ENCODE measurements at places on chromosomes 11 and 22.

DNA sequence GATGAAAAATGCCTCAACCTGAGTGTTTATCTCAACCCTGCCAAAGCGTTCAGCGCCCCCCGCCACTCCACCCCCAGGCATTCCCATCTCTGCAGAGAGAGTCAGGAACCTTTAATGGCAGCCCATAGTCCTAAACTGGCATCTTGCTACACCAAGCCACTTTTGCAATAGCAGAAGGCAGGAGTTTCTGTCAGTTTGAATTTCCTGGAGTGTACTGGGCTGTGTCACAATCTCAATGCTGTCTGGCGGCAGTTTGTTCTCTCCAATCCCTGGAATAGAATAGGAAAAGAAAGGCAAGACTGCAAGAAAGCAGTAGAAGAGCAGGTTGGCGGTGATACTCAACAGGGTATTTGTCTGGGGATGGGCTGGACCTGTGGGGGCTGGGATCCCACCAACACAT lies 32.9 kb upstream of the FLI1 start:
- peak; percentile 38 for DNase-seq

DNA sequence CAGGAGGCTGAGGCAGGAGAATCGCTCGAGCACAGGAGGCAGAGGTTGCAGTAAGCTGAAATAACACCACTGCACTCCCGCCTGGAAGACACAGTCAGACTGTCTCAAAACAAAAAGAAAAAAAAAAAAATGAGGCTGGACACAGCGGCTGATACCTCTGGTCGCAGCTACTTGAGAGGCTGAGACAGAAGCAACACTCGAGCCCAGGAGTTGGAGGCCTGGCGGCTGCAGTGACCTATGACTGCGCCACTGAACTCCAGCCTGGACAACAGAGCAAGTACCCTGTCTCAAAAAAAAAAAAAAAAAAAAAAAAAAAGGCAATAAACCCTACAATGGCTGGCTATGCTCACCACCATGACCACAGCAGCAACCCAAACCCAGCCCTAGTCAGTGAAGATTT lies 11.0 kb downstream of the NAP1L4 start:
- DNase-seq: no peak

GRCh38 chr11:68979931-68980775 lies 633 bp downstream of the MRGPRD start:
- DNase-seq: no peak

DNA sequence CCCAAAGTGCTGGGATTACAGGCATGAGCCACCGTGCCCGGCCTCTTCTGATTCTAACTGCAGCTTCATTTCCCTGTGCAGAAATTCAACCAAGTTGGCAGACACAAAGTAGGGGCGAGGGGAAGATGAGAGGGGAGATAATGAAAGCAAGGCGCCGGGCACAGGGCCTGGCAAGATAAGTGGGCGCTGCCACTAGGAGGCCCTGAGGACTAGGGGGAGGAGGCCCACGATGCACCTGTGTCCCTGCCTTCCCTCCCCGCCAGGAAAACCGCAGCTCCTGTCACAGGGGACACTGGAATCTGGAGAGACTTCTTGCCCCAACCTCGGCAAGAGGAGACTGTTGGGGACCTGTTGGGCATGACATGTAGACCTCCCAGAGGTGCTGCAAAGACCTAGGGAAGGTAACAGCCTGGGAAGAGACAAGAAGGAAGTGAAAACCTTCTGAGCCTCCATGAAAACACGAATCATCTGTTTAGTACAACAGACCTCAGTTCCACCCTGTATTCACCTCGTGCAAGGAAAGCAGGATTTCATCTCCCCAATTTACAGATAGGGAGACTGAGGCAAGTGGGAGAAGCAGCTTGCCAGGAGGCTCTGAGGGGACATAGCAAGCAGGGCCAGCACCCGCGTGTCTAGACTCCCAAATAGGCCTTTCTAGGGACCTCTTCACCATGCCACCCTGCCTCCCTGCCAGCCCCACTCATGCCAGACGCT lies 3.1 kb upstream of the LGALS1 start:
- DNase-seq: peak; percentile 68

GRCh38 chr11:76810151-76810853 lies 27.1 kb downstream of the TSKU start:
- DNase-seq: peak; percentile 75

DNA sequence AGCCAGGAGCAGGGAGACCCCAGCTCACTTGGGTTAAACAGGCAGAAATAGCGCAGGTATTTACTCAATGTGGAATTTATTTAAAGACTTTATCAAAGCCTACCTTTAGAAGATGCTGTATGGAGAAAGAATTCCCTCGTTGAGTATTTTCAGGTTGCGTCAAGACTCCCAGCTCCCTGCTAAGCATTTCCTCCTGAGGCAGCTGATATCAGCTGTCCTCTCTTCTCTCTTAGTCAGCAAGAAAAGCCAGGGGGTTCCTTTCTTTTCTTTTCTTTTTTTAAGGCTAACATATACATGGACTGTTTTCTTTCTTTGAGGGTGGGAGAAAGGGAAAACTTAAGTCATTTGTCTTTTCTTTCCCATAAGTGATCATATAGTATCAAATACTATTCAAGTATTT lies 125.8 kb upstream of the POU2AF2 start:
- DNase-seq: no peak

- DNase-seq: no peak
Measured at GRCh38 chr11:10480026-10480425, 25.0 kb downstream of the AMPD3 start.

DNA sequence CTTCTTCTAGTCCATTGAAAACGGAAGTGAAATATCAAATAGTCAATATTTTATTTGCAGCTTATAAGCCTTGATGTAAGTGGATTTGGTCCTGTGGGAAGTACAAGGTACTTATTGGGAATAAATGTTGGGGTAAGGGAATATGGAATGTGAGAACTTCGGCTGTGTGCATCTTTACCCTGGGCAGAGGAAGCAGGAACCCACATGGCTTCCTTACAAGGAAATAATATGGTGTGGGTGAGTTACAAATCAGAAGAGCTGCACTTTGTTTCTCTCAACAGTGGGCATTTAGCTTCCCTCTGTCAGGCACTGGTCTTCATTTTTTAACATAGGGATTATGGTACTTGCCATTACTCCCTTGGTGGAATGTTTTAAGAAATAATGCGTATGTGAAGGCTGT lies 77.9 kb downstream of the SCN3B start:
- no peak for DNase-seq

DNA sequence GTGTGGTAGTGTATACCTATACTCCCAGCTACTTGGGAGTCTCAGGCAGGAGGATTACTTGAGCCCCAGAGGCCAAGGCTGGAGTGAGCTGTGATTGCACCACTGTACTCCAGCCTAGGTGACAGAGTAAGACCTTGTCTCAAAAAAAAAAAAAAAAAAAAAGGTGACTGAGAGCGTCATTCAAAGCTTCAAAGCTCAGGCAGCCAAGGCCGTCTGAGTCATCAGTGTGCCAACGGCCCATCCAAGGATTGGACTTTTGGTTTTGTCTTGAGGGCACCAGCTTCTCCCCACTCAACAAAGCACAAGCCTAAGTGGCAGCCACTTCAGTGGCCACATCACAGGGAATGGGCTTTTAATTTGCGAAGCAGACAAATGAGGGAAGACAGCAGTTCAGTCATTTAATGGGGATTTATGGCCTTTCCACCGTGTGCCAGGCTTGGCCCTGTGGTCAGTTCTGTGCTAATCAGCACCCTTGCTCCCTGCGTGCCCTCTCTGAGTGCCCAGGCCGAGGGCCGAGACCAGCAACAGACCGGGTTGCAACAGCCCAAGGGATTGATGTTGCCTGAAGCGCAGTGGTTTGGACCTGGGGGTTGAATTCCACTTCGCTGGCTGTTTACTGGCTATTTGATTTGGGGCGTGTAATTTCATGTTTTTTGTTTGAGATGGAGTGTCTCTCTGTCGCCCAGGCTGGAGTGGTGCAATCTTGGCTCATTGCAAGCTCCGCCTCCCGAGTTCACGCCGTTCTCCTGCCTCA lies 30.2 kb upstream of the CRYBB3 start:
- DNase-seq: no peak

GRCh38 chr11:117818041-117818873 lies 6.3 kb downstream of the FXYD2 start:
- no peak for DNase-seq

DNA sequence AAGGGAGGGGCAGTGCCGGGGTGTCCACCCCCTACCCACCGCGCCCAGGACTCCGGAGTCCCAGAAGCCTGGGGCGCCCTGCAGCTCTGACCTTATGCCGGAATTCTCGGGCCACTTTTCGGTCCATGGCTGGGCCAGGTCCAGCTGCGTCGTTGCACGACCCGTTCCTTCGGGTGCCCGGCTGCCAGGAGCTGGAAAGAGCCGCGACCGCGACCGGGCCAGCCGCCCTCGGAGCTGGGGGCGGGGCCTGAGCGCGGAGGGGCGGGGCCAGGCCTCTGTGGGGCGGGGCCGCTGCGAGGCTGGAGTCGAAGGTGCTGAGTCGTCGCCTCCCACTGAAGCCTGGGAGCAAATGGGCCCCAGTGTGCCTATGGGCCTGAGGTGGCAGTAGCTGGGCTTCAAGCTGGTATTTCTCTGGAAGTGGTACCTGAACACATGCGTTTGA lies at the start of gene USH1C:
Gene USH1C, minus strand, starts transcription at position 236 of the 442 bp plus-strand sequence. Its CDS starts 109 bp downstream, at position 127.
- DNase-seq: peak; percentile 54

- no peak for DNase-seq
Measured at GRCh38 chr11:35237351-35237750, 98.4 kb downstream of the CD44 start.

- no peak for DNase-seq
Measured at GRCh38 chr22:31678748-31679147, 16.7 kb upstream of the PISD start.

GRCh38 chr22:39205344-39206021 lies 39.3 kb downstream of the PDGFB start:
- no peak for DNase-seq

- no peak for DNase-seq
Measured at GRCh38 chr11:134512061-134512460, 100.0 kb upstream of the B3GAT1 start.

- DNase-seq: peak; percentile 87
Measured at GRCh38 chr11:12222055-12222792, 111.8 kb downstream of the MICAL2 start.

DNA sequence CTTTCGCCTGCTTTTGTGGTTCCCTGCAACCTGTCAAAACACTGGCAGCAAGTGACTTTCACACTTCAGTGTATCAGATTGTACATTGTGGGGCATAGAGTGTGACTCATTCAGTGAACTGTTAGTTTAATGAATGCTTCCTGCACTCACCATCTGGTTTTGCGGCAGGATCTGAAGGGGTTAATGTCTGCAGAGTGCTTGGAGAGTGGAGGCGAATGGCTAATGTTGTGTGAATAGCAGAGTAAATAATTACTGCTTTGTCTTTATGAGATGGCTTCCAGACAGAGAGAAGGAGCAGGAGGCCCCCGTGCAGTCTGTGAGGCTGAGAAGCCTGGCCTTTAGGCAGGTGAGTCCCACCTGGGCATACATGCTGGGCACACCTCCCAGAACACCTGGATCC lies 454.3 kb upstream of the KIRREL3 start:
- DNase-seq: no peak

GRCh38 chr11:64538501-64538951 lies 52.5 kb upstream of the SLC22A12 start:
- peak; percentile 80 for DNase-seq

GRCh38 chr11:63517156-63517555 lies 11.3 kb downstream of the LGALS12 start:
- DNase-seq: peak; percentile 92

- no peak for DNase-seq
Measured at GRCh38 chr11:74355626-74356025, 42.6 kb downstream of the PGM2L1 start.

- DNase-seq: no peak
Measured at GRCh38 chr11:130437848-130438247, 9.4 kb upstream of the ADAMTS8 start.

GRCh38 chr11:57131080-57131790 lies 50.5 kb upstream of the LRRC55 start:
- DNase-seq: peak; percentile 25

DNA sequence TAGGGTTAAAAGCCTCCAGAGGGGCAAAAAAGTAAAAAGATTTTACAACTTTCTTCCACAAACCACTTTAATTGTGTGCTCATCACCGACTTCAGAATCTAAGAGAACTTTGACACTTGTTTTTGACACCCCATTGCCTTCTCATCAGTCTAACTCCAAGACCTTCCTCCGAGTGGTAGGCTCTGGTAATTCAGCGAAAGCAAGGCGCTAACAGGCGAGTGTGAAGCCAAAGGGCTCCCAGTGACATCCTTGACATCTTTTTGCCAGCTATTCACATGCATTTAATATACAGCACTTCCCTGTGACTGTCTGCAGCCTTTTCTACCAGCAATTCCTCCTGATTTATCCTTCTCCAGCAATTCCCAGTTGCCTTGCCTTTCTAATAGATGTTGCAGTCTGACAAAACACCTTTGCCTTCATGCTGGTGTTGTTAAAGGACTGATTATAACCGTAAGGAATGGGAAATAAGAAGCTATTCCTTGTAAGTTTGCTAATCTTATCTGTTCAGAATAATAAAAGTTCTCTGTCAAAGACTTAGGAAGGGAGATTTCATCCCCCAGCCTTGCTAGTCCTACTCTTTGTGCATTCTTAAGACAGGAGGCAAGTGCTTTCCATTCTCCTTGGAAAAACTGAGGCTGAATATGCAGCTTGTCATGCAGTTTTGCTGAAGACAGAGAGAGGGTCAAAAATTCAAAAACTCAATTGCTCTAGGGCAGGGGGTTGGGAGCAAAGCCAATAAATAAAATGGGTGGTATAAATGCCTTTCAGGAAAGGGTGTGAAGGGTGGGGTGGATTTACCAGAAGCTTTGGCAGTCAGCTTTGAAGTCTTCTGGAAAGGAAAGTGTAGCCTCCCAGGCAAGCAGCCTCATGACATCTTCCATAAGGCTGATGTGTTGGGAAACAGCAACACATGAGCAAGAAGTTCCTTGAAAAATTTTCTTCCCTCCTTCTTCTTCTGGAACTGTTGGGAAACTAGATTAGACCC lies 39.1 kb downstream of the SNX19 start:
- no peak for DNase-seq

GRCh38 chr11:12118949-12119348 lies 8.6 kb downstream of the MICAL2 start:
- no peak for DNase-seq

DNA sequence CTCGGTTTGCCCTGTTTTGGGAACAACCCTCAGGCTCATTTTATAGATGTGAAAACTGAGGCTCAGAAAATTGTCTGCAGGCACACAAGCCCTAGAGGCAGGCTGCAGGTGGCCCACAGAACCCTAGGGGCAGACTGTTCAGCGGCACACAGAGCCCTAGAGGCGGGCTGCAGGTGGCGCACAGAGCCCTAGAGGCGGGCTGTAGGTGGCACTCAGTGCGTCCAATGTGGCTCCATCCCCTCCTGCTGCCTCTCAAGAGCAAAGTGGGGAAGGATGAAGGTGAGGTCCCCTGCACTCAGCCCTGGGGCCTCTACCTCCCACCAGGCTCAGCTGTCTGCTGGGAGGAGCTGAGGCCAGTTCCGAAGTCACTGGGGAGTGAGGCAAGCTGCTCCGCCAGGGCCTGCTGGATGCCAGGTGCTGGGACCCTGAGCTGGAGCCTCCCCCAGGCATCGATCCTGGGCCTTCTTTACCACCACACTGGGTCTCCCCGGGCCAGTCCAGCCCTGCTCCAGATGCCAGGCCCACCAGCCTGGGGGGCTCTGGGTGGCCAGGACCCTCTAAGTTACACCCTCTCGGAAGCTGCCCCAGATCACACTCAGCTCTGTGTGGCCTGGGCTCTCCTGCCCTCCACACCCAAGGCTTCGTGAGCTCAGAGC lies 2.3 kb downstream of the ACY3 start:
- peak; percentile 85 for DNase-seq

GRCh38 chr11:36750349-36750748 lies 152.3 kb upstream of the RAG2 start:
- peak; percentile 71 for DNase-seq
